ENCODE measurements at places on chromosomes 7 and 10. TPM values are rescaled to one million over a fixed set of nuclear protein-coding genes. Genes with fewer than 3 reads are reported as not detected.

GRCh38 chr7:96479015-96479645 lies 157.2 kb upstream of the SLC25A13 start:
- no peak for DNase-seq

- DNase-seq: peak; percentile 33
These were observed 435.9 kb downstream of the PLXNA4 start for GRCh38 chr7:132140341-132140740.

DNA sequence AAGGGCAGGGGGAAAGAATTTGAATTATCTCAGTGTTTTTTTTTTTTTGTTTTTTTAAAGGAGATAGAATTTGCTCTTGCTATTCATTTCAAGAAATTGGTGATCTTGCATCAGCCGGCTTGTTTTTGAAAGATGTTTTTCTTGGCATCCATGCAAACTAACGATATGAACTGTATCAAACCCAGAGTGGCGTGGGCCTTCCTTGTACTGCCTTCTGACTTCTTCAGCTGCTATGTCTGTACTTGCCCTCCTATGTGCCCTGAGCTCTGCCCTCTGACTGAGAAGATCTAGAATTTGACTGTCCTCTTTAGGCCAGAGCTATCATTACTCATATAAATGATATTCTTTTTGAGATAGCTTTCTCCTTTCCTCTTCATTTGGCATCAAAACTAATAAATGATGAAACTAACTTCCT lies 183.1 kb downstream of the EXOC4 start:
- peak; percentile 74 for DNase-seq

GRCh38 chr10:96497391-96497790 lies 16.3 kb downstream of the TLL2 start:
- DNase-seq: no peak

The NUTM2D gene
- 0.06 TPM for polyA plus RNA-seq

The CPXM2 gene
- 14.2 TPM for polyA plus RNA-seq

DNA sequence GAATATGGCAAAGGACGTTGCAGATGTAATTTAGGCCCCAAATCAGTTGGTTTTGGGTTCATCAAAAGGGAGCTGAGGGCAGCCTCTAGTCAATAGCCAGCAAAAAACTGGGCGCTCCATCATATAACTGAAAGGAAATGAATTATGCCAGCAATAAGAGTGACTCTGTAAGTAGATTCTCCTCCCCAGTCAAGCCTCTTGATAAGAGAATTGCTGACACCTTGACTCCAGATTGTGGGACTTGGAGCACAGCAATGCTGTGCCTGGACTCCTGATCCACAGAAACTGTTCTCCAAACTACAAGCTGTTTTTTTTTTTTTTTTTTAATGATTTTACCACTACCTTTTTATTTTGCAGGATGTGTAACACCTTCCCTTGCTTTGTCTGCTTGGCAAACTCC lies 25.5 kb downstream of the ZFAND4 start:
- DNase-seq: no peak

The CALHM3 gene
- not detected for polyA plus RNA-seq

DNA sequence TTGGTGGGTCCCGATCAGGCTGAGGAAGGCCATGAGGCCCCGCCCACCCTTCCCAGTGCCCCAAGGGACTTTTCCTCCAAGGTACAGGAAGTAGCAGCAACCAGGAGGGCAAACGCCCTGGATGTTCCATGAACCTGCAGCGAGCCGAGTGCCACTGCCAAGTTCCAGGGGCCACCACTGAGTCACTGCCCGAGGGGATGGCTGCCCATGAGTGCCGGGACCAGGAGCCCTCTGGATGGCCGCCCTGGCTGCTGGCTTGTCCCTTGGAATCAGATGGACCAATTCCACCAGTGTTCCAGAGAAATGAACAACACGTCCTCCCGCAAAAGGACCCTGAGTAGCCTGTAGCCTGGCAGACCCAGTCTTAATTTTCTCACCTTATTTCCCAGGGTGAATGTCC lies 74.2 kb downstream of the ZRANB1 start:
- no peak for DNase-seq

GRCh38 chr7:33933611-33934281 lies 28.4 kb downstream of the BMPER start:
- peak; percentile 98 for DNase-seq

Data from GM23248 (cell line).